ENCODE measurements at places on chromosomes 7 and 10.

- DNase-seq: no peak
Observed at GRCh38 chr7:104363355-104363754, 35.0 kb downstream of the LHFPL3 start.

DNA sequence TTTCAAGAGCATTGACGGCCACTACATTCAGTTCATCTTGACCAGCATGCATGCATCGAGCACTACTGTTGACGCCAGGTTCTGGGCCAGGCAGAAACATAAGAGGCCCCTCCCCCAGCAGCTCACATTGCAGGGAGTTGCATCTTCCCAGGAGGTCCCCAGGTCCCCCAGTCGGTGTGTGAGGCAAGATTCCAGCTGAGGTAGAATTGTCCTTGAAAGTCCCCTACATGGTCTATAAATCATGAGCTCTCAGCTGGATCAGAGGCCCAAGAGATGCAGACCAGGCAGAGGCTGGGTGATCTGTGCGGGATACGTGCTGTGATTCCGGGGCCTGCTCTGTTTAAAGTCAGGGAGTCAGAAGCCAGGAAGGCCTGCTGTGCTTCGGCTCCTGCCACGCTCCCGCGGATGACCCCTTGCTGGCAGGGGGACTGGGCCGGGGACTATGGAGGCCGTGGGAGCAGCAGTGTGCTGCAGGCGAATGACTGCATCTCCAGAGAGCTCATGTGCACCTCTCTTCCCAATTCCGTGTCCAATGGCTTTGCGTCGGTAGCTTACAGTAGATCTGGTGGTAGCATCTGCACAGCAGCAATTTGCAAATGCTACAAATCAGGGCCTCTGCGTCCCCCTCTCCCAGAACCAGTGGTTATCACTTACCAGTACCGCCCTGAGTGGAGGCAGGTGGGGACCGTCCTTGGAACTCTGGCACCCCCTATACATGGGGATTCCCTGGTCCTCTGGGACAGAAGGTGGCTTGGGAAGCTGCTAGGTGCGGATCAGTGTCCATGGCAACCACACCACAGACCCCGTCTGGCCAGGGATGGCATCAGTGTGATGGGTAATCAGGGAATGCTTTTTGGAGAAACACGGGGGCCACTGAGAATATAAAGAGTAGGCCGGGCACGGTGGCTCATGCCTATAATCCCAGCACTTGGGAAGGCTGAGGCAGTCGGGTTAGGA is 93.6 kb downstream of the RGS10 start:
- DNase-seq: no peak

- no peak for DNase-seq
Observed at GRCh38 chr10:32054094-32054493, 2.1 kb downstream of the KIF5B start.

GRCh38 chr10:88702848-88703597 is 3.0 kb upstream of the LIPK start:
- no peak for DNase-seq

DNA sequence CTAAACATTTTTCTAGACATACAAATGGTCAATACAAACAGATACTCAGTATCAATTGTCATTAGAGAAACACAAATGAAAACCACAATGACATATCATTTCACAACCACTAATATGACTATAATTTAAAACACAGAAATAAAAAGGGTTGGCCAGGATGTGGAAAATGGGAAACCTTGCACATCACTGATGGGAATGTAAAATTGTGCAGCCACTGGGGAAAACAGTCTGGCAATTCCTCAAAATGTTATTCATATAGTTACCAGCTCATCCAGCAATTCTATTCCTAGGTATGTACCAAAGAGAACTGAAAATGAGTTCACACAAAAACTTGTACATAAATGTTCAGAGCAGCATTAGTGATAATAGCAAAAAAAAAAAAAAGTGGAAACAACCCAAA is 106.1 kb upstream of the LRRTM3 start:
- DNase-seq: no peak

DNA sequence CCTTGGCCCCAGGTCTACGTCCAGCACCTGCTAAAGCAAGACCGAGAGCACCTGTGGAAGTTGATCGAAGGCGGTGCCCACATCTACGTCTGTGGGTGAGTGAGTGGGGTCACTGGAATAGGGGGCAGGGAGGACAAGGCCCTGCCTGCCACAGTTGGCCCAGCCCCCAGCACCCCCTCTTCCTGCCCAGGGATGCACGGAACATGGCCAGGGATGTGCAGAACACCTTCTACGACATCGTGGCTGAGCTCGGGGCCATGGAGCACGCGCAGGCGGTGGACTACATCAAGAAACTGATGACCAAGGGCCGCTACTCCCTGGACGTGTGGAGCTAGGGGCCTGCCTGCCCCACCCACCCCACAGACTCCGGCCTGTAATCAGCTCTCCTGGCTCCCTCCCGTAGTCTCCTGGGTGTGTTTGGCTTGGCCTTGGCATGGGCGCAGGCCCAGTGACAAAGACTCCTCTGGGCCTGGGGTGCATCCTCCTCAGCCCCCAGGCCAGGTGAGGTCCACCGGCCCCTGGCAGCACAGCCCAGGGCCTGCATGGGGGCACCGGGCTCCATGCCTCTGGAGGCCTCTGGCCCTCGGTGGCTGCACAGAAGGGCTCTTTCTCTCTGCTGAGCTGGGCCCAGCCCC is 8.1 kb downstream of the TMEM120A start:
- DNase-seq: no peak

DNA sequence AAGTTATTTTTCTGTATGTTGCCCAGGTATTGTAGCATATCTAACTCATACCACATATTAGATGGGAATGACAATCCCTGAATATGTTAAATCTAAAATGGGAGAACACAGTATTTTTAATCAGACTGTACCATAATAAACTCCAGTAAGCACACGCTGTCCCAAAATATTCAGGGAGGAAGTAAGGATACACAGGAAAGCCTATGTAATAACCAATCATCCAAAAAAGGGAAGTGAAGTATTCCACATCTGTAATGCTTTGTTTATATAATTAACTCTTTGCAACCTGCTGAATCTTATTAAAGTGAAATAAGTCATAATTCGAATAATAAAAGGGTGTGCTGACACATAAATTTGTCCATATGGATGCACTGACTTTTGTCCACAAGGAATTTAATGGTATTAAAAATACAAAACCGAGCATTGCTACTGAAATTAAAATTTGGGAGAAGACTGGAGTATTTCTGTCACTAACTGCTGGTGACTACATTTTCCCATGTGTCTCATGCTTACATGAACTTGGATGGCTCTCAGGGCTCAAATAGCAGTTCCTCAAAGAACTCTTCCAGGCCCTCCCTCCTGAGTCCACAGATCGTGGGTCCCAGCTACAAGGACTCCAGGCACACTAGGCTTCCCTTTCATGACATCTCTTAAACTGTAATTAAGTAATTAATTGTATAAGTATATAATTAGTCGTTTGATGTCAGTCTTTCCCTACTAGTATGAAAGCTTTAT is 120.6 kb downstream of the NEBL start:
- no peak for DNase-seq

DNA sequence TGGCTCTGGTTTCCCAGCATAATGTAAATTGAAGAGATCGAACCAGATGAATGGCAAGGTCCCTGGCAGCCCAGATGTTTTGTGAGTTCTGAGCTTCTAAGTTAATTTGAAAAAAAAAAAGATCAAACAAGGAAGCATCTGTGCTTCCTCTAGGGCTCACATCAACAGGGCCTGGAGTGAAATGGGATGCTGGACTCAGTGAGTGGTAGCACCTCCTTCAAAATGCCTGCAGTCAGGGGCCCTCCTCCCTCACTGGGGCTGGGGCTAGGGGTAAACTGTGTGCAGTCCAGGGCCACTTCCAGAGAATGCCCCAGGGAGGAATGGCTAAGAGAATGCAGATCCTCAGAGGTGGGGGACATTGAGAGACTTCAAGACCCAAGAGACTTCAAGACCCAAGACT is 6.0 kb upstream of the CUEDC2 start:
- no peak for DNase-seq

DNA sequence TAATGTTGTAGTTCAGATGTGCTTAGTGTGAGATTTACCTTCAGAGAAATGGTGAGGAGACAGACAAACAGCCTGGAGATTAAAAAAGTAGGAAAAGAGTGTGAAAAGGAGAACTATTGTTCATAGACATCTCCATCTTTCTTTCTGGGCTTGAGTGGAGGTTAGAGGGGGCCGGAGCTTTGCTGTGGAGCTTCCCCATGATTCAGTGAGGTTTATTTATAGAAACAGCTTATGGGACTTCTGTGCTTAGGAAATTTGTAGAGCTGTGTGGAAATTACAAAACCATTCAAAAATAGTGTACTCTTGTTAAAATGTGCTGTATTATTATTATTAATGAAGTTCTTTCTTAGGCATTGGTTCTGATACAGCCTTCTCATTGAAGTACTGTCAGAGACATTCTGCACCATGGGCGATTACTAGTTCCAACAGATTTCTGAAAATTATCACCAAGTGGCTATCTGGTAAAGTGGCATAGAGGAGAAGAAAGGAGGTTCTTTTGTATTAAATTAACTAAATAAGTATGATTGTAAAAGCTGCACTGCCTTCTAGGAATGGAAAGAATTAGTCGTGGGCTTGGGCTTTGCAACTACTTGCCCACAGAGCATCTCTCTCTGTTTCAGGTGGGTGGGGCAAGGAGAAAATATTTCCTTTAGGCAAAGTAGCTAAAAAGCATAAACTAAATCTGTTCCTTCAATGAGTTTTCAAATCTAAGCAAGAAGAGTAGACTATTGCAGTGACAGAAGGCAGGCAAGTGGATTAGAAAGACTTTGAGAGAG is 8.7 kb upstream of the TCAF1 start:
- DNase-seq: no peak

DNA sequence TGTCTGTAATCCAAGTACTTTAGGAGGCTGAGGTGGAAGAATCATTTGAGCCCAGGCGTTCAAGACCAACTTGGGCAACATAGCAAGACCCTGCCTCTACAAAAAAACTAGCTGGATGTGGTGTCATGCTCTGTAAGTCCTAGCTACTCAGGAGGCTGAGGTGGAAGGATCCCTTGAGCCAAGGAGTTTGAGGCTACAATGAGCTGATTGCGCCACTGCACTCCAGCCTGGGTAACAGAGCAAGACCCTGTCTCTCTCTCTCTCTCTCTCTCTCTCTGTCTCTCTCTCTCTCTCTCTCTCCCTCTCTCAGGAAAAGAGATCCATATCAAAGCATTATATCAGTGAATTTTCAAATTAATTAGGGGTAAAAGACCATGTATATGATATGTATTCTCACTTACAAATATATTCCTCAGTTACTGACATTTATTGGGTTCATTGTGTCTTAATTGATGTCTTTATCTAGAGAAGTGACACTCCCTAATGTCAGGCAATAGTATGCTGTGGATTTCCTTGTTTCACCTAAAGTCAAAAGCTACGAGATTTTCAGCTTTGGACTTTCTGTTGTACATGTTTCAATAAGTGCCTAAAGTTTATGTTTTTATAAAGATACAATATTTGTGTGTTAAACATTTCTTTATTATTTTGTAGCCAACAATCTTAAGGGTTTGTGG is 76.7 kb downstream of the SHH start:
- DNase-seq: no peak

GRCh38 chr10:51699145-51699474 is 285 bp downstream of the CSTF2T start:
- DNase-seq: no peak

GRCh38 chr10:132523561-132524442 is 13.8 kb upstream of the INPP5A start:
- no peak for DNase-seq

DNA sequence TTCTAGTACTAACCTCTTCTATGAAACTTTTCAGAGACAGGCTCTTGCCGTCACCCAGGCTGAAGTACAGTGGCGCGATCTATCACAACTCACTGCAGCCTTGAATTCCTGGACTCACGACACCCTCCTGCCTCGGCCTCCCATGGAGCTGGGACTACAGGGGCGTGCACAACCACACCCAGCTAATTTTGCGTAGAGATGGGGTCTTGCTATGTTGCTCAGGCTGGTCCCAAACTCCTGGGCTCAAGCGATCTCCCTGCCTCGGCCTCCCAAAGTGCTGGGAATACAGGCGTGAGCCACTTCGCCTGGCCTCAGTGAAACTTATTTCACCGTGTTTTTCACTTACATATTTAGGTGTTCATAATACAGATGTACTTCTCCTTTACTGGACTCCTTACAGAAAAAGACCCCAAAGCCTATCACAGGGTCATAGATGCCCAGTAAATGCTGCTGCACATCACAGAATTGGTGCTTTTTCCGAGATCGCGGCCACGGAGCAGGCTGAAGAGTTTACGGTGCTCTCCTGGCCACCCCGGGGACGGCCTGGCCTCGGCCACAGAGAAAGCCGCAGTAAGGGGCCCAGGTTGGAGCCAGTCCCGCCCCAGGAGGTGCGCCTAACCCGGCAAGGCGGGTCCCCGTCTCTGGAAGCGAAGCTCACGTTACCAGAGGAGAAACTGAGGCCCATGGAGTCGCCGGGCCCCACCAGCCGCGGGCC is 595 bp downstream of the TBL2 start:
- no peak for DNase-seq

Measured in effector CD4-positive, alpha-beta T cell (primary cell).